ENCODE measurements at places on chromosomes 3 and 15. TPM values are rescaled to one million over a fixed set of nuclear protein-coding genes. Genes with fewer than 3 reads are reported as not detected.

THRB gene
- 0.83 TPM for total RNA-seq

C3orf22 gene
- total RNA-seq, result not detected

VILL gene
- not detected for total RNA-seq

C2CD4A gene
- total RNA-seq, result not detected

ITIH1 gene
- not detected for total RNA-seq

VIPR1 gene
- 0.47 TPM for total RNA-seq

TNIK gene
- 2.5 TPM for total RNA-seq

LYZL4 gene
- not detected for total RNA-seq

EPHA6 gene
- total RNA-seq, result not detected

TRAT1 gene
- not detected for total RNA-seq

CIP2A gene
- total RNA-seq, result 13.2 TPM

ZMAT3 gene
- total RNA-seq, result 10.0 TPM

TIPIN gene
- 28.1 TPM for total RNA-seq

KLHL6 gene
- not detected for total RNA-seq

ABI3BP gene
- 1.2 TPM for total RNA-seq

CPN2 gene
- total RNA-seq, result not detected

USP4 gene
- total RNA-seq, result 12.9 TPM
